Left kidney (tissue), 8 donors: ENCODE measurements at places on chromosomes 5 and 9. TPM values are rescaled to one million over a fixed set of nuclear protein-coding genes. Genes with fewer than 3 reads are reported as not detected.

DNA sequence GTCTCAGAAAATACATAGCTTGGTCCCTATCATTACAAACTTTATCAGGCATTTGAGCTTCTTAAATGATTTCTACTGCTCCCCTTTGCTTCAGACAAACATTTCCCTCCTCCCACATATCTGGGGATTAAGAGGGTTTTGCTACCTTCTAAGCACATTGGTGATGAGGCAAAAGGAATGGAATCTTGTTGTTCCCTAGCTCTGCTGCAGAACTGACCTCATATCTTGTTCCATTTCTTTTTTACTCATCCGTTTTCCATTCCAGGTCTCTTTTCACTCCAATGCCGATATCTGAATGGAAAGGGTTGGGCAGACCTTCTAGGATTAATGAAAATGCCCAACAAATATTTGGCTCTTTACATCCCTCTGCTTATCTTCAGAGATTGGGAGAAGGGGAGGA, 444.6 kb downstream of the ZNF608 start:
- DNase-seq = no peak

DNA sequence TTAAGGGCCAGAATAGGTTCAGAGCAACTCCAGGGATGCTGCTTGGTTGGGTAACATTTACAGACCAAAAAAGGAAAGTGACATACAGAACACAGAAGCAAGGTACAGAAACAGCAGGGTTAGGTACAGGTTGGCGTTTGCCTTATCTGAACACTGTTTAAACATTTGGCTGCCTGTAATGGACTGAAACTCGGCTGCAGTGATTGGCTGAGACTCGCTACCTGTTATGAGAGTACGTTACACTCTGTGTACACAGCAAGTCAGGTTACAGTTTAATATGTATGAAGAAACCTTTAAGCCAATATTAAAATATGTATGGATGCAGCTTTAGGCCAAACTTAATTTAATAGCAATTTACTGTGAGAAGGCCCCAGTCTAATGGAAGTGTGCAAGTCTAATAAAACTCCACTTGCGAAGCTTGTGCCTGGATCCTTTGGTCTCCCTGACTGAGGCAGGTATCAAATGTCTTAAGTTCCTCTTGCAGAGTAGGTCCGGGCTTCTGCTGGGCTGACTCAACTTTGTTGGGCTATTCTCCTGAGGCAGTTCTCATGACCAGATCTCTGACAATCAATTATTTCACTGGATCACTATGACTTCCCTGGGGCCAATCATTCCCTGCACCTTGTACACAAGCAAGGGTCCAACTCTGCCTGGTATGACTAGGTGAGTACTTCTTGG, 204.9 kb downstream of the ZNF462 start:
- no peak for DNase-seq

KCNN2 gene
- polyA plus RNA-seq = 4.0 TPM

AQP7 gene
- polyA plus RNA-seq = 24.4 TPM
